ENCODE measurements at places on chromosomes 1 and 21.

DNA sequence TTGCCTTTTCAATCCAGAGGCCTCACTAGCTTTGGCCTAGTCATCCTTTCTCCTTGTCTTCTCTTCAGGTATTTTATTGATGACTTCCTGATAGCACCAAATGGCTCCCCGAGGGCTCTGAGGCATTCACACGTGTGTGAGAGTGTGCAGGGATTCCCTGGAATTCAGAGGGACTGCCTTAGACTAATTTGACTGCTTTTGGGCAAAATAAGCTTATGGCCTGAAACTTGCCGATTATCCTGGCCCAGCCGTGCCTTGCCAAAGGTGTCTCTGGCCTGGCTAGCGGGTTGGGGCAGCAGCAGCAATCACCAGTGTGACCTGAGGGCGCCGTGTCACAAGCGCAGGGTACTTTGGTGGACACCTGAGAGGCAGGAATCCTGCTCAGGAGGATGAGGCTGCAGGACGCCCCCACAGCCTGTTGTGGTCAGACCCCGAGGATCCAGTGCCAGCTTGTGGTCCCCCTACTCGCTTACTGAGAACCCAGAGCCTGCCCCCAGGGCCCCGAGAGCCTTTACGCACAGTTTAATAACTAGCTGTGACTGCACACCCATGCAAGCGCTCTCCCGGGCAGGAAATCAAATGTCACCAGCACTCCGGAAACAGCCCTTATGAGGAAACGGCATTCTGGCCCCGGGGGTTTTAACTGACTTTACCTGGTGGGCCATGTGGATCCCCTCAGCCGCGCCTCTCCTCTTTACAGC lies 62.8 kb upstream of the PDE9A start:
- no peak for DNase-seq

- DNase-seq: no peak
Observed at GRCh38 chr1:201570886-201571624, 32.1 kb downstream of the NAV1 start.

DNA sequence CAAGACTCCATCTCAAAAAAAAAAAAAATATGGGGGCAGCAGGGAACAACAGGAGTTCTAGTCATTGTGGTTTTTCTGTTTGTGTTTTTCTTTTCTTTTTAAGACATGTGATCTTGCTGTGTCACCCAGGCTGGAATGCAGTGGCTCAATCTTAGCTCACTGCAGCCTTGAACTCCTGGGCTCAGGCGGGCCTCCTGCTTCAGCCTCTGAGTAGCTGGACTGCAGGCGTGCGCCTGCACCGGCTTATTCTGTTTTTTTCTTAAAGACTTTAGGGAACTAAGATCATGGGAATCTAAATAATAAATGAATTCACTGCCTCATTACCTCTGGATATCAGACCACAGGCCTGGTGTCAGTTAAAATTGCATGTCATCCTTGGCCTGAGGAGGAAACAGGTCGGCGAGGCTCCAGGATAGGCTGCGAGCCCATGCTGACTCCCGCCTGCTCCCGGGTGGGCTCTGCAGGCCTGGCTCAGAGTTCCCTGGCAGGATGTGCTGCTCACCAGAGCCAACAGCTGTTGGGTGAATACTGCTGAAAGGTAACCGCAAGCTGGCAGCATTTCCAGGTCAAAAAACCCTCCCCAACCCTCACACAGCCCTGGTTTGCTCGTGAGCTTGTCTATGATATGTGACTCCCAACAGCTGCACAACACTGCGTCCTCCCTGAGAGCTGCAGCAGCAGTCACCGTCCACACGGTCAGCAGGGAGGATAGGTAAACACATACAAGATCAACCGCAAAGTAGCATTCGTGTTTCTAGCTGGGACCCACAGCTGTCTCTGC lies 58.1 kb downstream of the SCCPDH start:
- peak; percentile 83 for DNase-seq

DNA sequence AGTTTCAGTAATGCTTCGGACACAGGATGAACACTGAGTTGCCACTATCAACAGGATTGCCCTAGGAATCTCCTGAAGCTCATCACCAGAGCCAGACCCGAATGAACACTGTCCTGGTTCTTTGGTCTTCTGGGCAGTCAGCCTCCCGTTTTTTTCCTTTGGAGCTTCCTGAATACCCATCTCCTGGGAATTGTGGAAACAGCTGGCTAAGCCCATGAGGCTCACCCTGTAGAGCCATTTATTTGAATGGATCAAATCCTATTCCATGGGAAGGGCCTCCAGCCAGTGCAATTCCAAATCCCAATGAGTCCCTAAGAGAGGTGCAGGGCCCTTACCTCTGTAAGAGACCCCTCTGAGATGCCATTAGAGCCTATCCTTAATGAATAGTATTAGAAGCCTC lies 5.9 kb downstream of the RCSD1 start:
- DNase-seq: no peak

- no peak for DNase-seq
Observed at GRCh38 chr1:7335224-7335879, 435.7 kb upstream of the VAMP3 start.

- no peak for DNase-seq
Observed at GRCh38 chr21:45872902-45873301, 108.7 kb upstream of the COL6A1 start.

- peak; percentile 73 for DNase-seq
Observed at GRCh38 chr1:47262787-47263413, 30.9 kb upstream of the TAL1 start.

DNA sequence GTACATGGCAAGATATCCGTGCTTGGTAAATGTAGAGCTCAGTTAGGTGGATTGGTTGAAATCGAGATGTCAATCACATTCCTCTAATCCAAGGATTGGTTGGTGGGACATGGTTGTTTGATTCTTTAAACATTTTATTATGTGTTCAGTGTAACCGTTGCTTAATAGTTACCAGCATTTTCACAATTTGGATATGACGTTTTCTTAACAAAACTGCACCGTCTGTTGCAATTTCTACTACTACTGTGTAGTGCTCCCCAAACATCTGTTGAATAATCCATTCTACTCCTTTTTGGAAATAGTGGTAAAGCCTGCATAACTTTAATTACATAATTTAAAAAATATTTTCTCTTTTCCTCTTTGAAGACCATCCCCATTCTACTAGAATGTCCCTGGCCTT lies 16.3 kb downstream of the OR2B11 start:
- peak; percentile 11 for DNase-seq

- DNase-seq: peak; percentile 10
Observed at GRCh38 chr1:10692401-10693021, 103.9 kb downstream of the CASZ1 start.

GRCh38 chr1:16122916-16123315 lies 33.0 kb downstream of the EPHA2 start:
- DNase-seq: peak; percentile 99

- peak; percentile 45 for DNase-seq
Observed at GRCh38 chr1:203305809-203306088, 430 bp downstream of the BTG2 start.

DNA sequence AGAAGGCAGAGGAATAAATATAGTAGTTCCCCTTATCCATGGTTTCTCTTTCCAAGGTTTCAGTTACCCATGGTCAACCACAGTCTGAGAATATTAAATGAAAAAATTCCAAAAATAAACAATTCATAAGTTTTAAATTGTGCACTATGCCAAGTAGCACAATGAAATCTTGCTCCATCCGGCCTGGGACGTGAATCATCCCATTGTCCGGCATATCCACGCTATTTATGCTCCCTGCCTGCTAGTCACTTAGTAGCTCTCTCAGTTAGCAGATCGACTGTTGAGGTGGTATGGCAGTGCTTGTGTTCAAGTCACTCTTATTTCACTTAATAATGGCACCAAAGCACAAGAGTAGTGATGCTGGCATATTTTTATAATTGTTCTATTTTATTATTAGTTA lies 58.6 kb upstream of the ARHGAP29 start:
- DNase-seq: peak; percentile 87

GRCh38 chr1:229988534-229988933 lies 78.5 kb upstream of the GALNT2 start:
- DNase-seq: no peak

- no peak for DNase-seq
Observed at GRCh38 chr21:42655796-42656770, 2.7 kb downstream of the PDE9A start.

DNA sequence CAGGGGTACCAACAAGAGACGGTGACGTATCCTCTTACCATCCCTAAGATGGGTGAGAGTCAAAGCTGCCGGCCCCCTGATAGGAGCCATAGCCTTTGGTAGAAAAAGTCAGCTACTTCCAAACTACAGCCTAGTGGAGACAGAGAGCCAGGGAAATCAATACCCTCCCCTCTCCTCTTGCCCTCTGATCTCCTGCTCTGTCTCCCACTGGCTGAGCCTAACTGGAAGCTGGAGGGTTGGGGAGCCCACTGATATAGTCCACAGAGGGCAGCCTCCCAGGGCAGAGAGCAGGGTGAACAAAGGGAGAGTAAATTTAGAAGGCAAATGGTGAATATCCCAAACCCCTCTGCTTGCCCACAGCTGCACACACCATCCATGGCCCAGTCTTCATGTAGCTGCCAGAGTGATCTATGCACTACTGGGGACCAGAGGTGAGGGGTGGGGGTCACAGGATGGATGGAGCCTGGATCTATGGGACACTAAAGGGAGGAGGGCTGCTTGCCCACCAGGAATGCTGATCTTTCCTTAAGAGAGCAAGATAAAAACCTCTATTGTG lies 80.0 kb downstream of the DHRS3 start:
- DNase-seq: no peak

GRCh38 chr21:46151261-46151988 lies 4.0 kb downstream of the FTCD start:
- DNase-seq: no peak

DNA sequence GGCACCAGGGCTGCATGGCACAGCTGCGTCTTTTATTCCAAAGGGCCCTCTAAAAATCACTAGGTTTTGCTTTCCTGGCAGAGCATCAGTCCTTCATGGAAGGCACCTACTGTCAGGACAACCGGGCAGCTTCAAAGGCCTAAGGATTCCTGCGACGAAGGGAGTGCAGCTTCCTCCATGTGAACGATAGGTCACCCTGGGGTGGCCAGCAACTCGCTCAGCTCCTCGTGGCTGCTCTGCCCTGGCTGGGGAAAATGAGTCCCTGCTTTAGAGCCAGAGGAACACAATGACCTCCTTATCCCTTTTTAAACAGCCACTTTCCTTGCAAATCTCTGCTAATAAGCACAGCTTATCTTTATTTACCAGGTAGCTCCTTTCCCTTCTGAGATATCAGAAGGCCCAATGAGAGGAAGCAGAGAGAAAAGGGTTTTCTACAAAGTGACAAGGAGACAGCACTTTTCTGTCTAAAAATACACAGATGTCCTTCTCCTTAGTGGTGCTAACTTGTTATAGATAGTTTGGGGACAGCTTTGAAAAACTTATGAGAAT lies 71.6 kb upstream of the SMYD2 start:
- no peak for DNase-seq

DNA sequence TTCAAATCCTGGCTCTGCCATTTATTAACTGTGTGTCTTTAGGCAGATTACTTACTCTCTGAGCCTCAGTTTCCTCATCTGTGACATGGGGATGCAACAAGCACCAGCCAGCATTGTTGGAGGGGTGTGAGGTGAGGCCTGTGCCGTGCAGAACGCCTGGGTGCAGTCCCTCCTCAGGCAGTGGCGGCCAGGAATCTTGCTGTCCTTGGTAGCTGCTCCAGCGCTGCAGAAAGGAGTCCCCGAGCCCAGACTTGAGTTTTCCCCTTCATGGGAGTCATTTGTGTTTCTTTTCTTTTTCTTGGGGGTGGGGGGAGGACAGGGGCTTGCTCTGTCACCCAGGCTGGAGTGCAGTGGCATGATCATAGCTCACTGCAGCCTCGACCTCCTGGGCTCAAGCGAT lies 46.6 kb downstream of the DISP3 start:
- no peak for DNase-seq

GRCh38 chr1:150957666-150958065 lies 17.0 kb downstream of the CERS2 start:
- DNase-seq: no peak

GRCh38 chr1:223886516-223886921 lies 40.8 kb upstream of the TP53BP2 start:
- DNase-seq: peak; percentile 1

DNA sequence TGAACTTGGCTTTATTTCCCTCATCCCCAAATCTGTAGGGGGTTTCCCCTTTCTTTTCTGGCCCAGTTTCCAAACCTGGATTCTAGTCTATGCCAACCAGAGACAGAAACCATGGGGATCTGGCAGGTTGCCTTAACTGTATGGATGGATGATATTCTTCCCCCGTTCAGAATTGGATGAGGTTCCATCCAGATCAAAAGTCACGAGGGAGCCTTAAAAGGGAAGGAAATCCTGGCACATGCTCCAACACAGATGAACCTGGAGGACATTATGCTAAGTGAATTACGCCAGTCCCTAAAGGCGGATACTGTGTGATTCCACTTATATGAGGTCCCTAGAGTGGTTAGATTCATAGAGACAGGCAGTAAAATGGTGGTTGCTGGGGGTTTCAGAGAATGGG lies 124.4 kb downstream of the HUNK start:
- DNase-seq: no peak

GRCh38 chr1:119163396-119163795 lies 22.9 kb upstream of the WARS2 start:
- no peak for DNase-seq

DNA sequence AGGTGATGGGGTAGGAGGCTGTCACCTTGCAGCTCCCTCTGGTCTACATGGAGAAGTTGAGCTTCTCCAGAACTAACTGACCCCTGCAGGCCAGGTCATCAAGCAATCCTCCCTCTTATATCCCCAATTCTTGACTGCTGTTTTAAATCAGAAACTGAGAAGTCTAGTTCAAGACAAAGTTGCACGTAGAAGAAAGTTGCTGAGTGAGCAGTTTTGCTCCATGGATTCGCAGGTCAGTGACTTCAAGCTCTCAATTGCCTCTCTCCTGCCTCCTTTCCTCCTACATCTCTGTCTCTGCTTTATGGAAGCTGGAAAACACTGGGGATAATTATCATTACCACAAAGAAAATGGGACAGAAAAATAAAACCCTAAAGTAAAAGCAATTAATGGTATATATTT lies 32.8 kb upstream of the GBP5 start:
- DNase-seq: no peak

DNA sequence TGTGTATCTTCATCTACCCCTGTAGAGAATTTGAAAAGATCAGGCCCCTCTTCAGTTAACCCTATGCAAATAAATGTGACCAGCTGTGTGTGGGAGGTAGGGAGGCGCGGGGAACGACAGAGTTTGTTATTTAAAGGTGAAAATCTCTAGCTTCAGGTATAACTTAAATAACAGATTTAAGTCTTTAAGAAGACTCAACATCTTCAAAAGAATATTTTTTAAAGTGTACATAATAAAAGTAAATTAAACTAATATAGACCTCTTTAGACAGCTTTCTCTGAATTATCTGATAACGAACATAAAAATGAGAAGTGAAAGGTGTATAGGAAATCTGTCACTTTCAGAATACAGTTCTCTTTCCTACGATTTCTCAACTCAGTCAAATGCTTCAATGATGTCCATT lies 16.0 kb downstream of the ANGPTL3 start:
- no peak for DNase-seq
